Stimulated activated CD8-positive, alpha-beta memory T cell treated with anti-CD3 and anti-CD28 coated beads, Interleukin-2, amount 100 ng/mL, for 48 hours (primary cell): ENCODE measurements at places on chromosomes 6 and 20.

DNA sequence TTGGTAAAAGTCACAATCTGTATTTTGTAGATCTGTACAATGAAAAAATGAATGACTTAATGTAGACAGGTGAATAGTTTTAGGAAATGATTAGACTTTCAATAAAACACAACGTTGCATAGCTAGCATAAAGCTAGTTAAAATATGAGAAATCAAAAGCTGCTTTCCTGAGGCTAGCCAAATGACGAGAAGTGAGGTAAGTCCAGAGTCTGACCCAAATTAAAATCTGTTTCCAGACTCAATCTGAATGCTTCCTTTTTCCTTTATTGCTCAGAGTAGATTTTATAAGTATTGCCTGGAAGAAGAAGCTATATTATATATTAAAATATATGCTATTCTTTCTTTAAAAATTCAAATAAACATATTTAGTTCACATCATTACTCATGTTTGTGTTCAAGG, 615.4 kb downstream of the CD109 start:
- no peak for DNase-seq

- no peak for DNase-seq
These were observed 259.2 kb downstream of the PRKN start for GRCh38 chr6:162468326-162468725.

DNA sequence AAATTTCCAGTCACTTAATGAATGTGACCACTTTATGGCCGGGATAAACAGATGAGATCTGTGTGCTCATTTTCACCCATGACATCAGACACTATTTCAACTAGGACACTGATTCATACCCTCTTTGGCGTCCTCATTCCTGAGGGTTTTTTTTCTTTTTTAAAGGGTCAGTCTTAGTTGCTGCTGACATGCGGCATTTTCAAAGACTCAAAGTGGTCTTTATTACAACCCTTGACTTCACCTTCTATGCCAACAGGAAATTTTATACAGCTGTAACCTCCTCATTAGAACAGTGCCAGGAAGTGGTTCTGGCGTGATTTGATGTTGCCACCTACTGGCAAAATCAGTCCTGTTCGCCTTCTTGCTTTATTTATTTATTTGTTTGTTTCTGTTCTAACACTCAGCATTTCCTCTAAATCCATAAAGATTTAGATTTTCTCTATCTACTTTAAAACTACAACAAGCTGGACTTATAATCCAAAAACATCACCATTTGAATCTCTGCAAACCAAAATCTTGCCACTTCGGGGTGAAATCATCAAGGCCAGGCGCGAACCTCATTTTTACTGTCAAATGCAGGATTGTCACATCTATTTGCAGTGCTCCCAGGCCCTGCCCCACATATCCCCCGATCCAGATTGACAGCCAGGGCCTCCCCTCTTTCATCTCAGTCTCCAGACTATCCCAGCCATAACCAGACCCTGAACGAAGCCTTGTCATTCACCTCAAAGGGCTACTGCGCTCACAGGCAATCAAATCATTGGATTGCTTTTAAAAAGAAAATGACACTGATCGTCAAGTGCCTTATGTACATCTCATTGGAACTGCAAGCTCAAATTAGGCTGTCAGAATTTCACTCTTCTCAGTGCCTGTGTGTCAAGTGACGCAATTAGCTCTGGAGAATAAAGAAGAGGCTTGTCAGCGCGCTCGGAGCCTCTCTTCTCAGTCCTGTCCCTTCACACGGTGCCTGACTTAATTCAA, 77.5 kb downstream of the C6orf118 start:
- DNase-seq, result no peak

GRCh38 chr6:127111526-127111925, 6.9 kb upstream of the RSPO3 start:
- DNase-seq, result no peak

- DNase-seq, result no peak
These were observed 29.4 kb upstream of the RNF8 start for GRCh38 chr6:37324131-37325033.
